ENCODE measurements at places on chromosomes 1 and 21.

DNA sequence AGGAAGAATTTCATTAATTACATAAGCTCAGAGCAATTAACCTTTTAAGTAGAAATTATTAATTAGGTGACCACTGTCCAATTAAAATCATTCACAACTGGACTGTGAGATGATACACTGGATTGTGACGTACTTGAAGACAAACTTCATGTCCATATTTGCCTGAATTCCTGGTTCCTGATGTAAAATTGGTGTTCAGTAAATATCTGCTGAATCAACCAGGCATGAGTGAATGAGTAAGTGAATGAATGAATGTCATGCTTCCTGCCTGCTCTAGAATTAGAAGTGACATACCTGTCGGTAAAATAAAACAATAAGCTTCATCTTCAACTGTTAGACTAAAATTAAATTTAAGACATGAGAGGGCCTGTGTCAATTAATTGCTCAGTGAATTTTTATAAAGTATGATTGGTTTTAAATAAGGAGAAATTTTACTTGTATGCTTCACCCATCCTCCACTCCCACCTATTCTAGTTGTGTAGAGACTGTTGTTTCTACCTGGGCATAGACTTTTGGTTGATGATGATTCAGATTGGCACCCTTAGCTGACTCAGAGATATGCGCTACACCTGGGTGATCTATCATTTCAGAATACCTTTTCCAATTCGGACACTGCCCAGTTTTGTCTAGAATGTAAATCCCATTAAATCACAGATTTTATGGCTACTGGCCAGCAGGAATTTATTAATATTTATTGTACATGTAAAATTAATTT lies 56.9 kb upstream of the PTGS2 start:
- DNase-seq: no peak

GRCh38 chr1:69750638-69751037 lies 182.9 kb downstream of the LRRC7 start:
- DNase-seq: no peak

DNA sequence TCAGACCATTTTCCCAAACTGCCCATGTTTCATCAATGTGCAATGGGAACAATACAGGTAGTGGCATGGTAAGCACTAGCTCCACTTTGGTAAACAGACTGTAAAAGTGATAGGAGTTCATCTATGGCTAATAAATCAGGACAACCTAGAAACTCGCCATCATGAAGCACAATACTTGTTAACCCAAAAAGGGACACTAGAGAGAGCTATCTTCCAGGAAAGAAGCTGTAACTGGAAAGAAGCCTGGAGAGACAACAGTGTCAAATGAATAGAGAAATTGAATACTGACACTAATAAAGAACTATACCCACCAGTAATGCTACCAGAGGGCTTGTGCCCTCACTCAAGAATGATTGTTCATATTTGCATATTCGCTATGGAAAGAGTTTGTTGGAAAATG lies 164.7 kb upstream of the RGS18 start:
- DNase-seq: no peak

DNA sequence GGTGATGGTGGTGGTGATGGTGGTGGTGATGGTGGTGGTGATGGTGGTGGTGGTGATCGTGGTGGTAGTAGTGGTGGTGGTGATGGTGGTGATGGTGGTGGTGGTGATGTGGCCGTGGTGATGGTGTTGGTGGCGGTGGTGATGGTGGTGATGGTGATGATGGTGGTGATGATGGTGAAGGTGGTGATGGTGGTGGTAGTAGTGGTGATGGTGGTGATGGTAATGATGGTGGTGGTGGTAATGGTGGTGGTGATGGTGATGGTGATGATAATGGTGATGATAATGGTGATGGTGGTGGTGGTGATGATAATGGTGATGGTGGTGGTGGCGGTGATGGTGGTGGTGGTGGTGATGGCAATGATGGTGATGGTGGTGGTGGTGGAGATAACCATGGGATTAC lies 6.8 kb upstream of the COL6A2 start:
- DNase-seq: no peak

GRCh38 chr1:57719274-57719673 lies 295.4 kb upstream of the DAB1 start:
- no peak for DNase-seq

- no peak for DNase-seq
Observed at GRCh38 chr1:114453361-114453784, 57.6 kb downstream of the TRIM33 start.

DNA sequence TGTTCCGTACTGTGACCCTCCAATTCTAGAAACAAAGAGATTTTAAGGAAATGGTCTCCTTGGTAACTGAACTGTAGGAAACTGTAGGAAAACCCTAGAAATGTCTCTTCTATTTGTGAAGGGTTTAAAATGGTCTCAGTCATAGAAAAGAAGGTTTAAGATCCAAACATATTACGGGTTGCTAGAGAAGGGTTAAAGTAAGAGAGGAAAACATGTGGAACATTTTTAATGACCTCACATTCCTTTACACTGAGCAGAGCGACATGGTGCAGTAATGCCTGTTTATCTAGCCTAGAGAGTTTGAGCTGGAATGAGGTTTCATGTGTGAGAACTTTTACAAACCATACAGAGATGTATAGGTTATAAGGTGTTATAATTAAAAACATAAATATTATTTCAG lies 36.9 kb upstream of the C1orf105 start:
- no peak for DNase-seq

- no peak for DNase-seq
Observed at GRCh38 chr1:63946866-63947491, 173.2 kb downstream of the ROR1 start.

DNA sequence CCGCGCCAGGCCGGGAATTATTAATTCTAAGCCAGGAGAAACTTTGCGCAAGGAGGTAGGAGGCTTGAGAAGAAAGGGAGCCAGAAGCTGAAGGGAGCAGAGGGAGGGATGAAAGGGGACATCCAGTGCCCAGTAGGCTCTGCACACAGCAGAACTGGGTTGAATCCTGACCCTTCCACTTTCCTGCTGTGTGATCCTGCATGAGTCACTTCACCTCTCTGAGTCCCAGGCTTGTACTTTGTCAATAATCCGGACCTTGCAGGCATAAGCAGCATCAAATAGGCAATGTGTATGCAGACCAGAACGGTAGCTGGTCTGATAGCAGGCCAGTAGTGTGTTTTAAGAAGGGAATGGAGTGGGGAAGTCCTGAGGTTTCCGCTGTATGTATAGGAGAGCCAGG lies 25.5 kb upstream of the EPB41 start:
- DNase-seq: no peak

- no peak for DNase-seq
Observed at GRCh38 chr21:27275294-27275927, 308.5 kb upstream of the ADAMTS5 start.

DNA sequence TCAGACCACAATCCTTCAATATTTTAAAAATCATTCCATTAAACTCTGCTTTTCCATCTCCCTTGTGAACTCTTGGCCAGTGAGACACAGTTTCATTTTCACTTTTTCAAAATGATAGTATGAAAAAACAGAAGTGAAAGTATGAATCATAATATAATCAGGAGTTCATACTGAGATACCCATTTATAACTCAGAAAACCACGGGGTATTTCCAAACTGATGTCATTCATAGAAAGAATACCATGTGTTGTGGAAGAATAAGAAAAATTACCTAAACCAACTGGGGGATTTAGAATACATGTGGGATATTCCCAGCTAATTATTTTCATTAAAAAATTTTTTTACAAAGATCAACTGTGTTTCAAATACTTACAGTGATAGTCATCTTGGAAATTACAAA lies 149.9 kb downstream of the MRPL39 start:
- DNase-seq: no peak

- no peak for DNase-seq
Observed at GRCh38 chr1:115341948-115342347, 3.9 kb upstream of the NGF start.

GRCh38 chr1:84350104-84350503 lies 48.2 kb upstream of the DNASE2B start:
- no peak for DNase-seq

GRCh38 chr21:33075128-33075527 lies 5.2 kb downstream of the OLIG1 start:
- DNase-seq: no peak

DNA sequence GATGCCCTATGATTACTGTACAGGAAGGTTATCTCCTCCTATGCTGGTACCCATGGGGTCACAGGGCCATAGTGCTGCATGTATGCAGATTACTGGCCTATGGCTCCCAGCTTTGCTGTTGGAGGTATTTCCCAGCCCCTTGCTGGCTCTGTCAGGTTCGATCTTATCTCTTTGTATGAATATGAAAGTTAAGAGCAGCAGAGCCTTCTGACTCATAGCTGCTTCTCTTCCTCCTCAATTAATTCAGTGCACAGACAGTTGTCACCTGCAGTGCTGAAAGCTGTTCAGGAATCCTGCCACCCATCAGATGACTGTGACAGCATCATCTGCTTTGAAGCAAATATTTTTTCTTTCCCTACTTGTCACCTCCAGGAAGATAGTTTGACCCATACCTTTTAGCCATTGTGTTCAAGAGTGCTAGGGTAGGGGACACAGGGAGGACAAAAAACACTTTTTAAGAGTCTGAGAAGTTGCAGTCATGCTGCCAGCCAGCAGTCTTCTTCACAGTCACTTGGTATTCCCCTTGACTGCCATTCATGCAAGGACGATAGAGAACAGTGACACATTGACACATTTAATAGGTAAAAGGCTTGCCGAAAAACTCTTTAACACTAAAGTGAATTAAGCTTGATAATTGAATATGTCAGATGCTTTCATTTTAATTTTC lies 73.1 kb downstream of the KIF1B start:
- no peak for DNase-seq

DNA sequence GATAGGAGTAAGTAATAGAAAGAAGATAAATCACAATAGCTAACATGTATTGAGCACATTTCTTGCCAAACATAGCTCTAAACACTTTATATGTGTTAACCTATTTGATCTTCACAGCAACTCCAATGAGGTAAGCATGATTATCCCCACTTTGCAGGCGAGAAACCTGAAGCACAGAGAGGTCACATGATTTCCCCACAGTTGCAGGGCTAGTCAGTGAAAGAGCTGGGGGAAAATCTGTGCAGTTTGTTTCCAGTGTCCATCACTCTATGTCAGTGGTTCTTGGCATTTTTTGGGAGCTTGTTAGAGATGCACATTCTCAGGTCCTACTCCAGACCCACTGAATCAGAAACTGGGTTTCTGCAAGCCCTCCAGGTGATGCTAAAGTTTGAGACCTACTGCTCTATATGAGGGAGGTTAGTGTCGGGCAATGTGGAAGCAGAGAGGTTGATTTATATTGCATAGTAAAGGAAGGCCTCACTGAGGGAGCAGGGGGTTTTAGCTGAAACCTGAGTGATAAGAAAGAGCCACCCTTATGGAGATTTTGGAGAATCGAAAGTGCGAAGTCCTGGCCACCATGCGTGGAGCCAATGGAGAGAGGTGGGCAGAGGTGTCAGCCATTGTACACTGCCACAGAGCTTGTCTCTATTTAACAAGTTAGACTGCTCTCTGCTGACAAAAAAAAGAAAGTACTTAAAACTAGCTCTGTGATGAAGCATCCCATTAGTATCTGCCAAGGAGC lies 20.9 kb downstream of the MCOLN3 start:
- no peak for DNase-seq

DNA sequence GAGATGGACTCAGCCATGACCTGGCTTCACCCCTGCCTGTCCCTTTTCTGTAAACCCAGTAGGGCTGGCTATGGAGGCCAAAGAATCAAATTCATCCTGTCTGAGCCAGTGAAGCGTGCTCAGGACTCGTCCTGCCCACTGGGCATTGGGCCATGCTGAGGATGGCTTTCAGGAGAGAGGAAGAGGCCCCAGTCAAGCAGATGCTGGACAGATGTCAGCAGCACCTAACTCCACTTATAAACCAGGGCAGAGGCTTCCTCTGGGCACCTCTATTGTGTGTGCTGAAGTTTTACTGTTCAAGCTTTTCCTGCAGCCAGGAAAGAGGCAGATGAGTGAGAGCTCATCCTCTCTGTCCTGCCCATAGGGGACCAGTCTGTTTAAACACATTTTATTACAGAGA lies 97.4 kb upstream of the GCLM start:
- DNase-seq: no peak

DNA sequence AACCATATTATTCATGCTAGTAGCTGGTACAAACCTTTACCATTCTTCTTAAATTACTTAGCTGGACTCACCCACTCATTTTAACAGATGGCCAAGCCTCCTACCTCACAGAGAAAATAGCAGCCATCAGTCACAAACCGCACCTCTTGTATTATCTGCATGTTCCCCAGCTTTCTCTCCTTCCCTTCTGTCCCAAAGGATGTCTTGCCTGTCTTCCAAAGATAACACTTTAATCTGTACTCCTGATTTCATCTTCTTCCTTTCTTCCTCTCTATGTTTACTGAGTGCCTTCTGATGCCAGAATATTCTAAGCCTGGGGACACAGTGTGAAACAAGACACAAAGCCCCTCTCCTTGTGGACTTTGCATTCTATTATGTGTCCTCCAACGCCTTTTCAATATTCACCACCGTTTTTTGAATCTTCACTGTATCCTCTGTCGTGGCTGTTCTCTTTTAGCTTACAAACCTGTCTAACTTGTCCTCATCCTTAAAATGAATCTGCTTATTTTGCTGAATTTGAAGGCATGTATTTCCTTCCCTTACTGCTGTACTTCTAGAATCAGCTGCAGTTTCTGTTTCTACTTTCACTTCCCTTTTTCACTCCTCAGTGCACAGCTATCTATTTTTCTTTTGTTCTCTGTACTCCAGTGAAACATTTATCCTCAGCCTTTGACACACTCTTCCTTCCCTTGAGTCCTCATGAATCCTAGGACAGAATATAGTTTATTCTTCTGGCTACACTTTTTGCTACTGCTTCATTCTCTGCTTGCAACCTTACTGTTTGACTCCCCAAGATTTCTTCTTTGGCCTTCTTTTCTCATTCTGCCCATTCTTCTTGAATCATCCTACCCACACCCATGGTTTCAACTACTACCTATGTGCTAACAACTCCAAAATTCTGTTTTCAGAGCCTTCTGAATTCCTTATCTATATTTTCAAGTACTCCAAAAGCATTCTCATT lies 216.9 kb upstream of the SAMSN1 start:
- DNase-seq: no peak

- DNase-seq: no peak
Observed at GRCh38 chr1:53835491-53835890, 2.6 kb downstream of the NDC1 start.

DNA sequence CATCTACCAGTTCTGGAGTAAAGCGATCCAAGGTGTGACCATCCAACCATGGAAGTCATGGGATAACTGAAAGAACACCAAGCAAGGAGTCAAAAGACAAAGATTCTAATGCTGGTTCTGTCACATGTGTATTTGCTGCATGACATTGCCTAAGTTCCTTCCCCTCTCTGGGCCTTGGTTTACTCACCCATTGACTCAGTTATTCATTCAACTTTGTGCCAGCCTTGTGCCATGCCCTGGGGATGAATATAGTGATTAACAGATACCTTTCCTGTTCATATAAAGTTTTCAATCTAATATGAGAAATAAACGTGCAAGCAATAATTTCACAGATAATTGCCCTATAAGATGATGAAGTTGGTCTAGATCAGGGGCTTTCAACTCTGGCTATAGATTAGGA lies 33.0 kb upstream of the CAMK1G start:
- no peak for DNase-seq
